ENCODE measurements at places on chromosomes 16 and 17. TPM values are rescaled to one million over a fixed set of nuclear protein-coding genes. Genes with fewer than 3 reads are reported as not detected.

- no peak for DNase-seq
Measured at GRCh38 chr17:50255766-50256635, 18.3 kb upstream of the TMEM92 start.

KRT33B gene
- not detected for total RNA-seq

GRCh38 chr17:49035470-49036269 is 38.5 kb downstream of the IGF2BP1 start:
- DNase-seq: peak; percentile 35

DNA sequence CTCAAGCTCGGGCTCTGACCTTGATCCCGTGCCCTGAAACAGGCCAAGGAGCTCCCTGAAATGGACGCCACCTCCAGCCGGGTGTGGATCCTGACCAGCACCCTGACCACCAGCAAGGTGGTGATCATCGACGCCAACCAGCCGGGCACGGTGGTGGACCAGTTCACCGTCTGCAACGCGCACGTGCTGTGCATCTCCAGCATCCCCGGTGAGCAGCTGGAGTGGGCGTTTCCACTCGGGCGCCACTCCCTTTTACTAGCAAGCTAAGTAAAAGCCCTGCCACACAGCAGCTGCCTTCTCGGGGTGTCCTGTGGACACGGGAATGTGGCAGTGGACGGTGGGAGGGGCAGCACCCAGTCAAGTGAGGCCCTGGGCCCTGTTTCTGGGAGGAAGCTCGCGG is 6.4 kb downstream of the NME3 start:
- DNase-seq: no peak

GRCh38 chr17:7408863-7409262 is 1.2 kb downstream of the NLGN2 start:
- no peak for DNase-seq

DNA sequence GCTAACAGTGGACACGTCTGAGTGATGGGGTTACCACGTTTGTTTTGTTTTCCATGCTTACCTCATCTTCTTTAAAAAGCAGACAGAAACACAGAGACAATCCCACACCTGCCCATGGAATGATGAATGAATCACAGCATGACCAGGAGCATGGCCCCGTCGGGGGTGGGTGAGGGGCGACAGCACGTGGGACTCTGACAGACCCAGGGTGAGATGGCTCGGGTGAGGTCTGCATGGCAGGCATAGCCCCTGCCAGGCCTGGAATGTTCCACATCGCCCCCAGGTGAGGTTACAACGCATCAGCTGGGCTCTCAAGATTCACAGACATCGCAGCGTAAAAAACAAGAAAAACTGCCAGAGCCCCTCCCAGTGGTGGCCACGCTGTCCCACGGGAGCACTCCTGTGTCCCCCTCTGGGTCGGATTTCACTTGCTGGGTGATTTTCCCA is 18.1 kb downstream of the SLC7A5 start:
- DNase-seq: no peak

TBCD gene
- total RNA-seq: 96.5 TPM

GRCh38 chr17:19647697-19648474 is 665 bp upstream of the ALDH3A2 start:
- peak; percentile 67 for DNase-seq

- no peak for DNase-seq
Measured at GRCh38 chr16:50578137-50578536, 29.9 kb downstream of the NKD1 start.

DNA sequence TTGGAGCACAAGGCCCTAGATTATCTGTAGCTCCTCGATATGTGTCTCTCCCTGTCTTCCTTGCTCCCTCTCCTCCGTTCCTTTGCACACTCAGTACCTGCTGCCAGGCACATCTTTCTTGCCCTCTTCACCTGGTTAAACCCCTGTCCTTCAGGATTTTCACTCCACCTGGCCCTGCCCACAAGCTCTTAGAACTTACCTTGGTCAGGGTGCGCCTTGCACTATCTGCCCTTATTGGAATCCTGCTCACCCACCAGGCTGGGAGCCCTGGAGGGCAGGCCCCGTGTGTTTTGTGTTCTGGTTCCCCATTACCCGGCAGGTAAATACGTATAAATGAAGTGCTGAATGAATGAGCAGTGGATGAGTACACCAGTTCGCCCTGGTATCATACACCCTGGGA is 54.6 kb downstream of the MARCHF10 start:
- no peak for DNase-seq

GRCh38 chr17:80204626-80205468 is 15.3 kb downstream of the SGSH start:
- DNase-seq: no peak

PRRT2 gene
- 20.8 TPM for total RNA-seq

DNA sequence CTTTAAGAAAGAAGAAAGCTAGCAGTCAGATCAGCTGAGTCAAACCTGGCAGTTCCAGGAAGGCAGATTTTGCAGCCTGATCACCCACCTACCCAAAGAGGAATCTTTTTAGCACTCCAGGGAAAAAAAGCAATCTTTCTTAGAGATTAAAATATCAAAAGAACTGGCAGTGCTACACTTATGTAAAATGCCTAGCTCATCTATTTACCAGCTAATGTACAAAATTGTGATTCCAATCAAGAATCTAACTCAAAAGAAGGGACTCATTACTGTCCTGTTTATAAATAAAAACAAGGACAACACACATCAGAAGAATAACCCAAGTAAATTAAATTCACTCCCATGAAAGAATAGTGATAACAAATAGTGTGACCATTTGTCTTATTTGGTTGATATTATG is 222.4 kb upstream of the ERCC4 start:
- no peak for DNase-seq

DNA sequence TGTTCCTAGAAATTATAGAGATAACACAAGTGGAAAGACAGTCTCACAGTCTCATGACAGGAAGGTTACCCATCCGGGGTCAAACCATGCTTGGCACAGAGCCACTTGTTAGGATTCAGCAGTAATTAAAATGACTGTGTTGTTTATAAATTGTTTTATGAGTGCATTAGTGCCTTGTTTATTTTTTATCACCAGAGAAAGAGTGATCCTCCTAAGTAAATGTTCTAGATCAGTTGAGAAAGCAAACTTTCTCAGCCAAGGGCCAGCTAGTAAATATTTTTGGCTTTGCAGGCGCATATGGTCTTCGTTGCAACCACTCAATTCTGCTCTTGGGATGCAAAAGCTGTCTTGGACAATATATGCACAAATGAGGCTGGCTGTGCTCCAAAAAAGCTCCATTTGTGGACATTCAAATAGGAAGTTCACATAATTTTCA is 253.9 kb upstream of the CACNG5 start:
- peak; percentile 27 for DNase-seq

DNA sequence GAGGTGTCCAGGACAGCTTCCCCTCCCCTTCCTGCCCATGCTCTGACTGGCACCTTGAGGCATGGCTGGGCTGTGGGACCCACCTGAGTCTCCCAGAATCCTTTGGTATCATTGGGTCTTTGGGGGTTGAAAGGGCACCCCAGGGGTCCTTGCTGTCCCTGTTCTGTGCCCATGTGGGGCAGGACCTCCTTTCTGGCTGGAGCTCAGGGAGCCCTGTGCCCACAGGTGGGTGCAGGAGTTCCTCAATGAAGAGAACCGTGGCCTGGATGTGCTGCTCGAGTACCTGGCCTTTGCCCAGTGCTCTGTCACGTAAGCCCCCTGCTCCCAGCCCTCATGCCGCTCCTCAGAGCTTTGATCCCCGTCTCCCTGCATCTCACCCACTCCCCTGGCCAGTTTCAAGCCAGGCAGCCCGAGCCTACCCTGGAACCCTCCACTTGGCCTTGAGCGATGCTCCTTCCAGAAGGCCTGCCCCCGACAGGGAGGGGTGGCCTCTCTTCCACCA is 11.8 kb downstream of the FMNL1 start:
- DNase-seq: no peak

DNA sequence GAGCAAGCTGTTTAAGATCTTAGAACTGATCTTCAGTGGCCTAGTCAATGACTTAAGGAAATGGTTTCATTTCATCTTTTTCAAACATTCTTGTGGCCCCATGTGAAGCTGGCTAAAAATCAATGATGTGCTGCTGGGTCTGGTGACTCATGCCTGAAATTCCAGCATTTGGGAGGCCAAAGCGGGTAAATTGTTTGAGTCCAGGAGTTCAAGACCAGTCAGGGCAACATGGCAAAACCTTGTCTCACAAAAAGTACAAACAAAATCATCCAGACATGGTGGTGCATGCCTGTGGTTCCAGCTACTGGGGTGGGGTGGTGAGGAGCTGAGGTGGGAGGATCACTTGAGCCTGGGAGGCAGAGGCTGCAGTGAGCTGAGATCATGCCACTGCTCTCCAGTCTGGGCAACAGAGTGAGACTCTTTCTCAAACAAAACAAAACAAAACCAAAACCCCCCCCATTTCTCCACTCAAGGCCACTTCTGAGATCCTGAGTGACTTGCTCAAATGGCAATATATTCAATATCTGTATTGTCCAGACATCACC is 17.4 kb upstream of the COL1A1 start:
- DNase-seq: no peak

- DNase-seq: no peak
Measured at GRCh38 chr17:67628580-67629013, 89.1 kb upstream of the NOL11 start.

DNA sequence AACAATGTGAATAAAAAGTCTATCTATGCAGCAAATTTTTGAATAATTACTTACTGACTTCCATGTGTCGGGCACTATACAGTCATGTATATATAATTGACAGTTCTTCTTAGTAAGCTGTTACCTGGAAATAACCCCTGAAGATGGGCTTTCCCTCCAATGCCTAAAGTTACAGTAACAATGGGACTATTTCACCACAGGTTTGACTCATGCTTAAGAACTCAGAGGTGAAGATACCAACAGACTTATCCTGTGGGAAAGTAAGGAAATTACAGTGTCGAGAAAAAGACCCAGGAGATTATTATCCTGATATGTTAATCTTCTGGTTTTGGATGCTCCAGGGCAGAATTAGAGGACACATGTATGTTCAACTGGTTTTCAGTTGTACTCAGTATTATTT is 601.5 kb upstream of the SOX9 start:
- DNase-seq: no peak

GRCh38 chr17:76670020-76670717 is 26.6 kb upstream of the ST6GALNAC1 start:
- DNase-seq: peak; percentile 67

DNA sequence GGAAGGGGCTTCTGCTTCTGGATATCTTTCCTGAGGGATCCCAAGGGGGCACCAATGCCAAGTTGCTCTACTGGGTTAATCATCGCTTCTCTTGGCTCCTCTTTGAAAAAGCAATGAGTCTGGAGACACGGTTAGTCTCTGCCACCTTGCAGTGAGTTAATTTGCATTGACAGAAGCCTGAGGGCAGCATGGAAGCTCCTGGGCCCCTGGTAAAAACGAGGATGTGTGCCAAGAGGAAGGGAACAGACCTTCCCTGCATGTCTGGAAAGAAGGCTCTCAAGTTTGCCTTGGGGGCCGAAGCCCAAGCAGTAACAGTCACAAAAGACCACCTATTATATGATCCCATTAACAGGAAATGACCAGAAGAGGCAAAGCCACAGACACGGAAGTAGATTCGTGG is 86.7 kb downstream of the IRX5 start:
- DNase-seq: no peak

GRCh38 chr17:60134396-60135150 is 15.2 kb upstream of the CA4 start:
- peak; percentile 9 for DNase-seq

- no peak for DNase-seq
Measured at GRCh38 chr17:80374039-80374731, 40.8 kb upstream of the ENDOV start.

DNA sequence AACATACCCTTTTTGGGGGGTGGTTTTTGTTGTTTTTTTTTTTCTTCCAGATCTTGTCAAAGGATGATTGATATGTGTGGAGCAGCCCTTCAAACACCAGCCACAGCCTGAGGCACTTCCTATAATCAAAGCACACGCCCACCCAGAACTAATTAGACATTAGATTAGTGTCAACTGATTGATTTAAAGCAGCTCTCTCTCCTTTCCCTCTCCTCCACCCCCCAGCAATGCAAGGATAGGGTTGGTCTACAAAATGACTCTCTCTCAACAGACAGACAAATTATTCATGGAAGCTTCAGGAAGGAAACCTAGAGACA is 250.3 kb upstream of the SOX9 start:
- DNase-seq: no peak

- no peak for DNase-seq
Measured at GRCh38 chr17:6683081-6683684, 30.0 kb downstream of the SLC13A5 start.

ADORA2B gene
- 0.72 TPM for total RNA-seq

TP53TG3C gene
- total RNA-seq: not detected

GRCh38 chr16:12613131-12613991 is 190.3 kb downstream of the CPPED1 start:
- peak; percentile 23 for DNase-seq

AGRP gene
- total RNA-seq: not detected

All from mucosa of gallbladder (tissue), 1 donor.